ENCODE measurements at places on chromosomes 12 and 14.

DNA sequence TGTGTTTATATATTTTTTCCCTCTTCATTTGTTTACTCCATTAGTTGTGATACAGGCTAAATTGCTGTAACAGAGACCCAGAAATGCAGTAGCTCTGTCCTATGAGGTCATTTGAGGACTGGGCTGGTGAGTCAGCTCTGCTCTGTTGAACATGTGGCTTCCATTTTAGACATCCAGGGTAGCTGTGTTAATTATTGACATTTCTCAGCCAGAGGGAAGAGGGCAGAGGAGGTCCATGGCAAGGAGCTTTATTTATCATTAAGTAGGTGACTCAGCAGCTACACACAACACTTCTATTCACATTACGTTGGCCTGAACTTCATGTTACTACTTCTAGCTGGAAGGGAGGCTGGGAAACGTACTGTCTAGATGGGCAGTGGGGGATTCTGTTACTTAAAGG, 85.4 kb downstream of the PTCSC3 start:
- DNase-seq = no peak

DNA sequence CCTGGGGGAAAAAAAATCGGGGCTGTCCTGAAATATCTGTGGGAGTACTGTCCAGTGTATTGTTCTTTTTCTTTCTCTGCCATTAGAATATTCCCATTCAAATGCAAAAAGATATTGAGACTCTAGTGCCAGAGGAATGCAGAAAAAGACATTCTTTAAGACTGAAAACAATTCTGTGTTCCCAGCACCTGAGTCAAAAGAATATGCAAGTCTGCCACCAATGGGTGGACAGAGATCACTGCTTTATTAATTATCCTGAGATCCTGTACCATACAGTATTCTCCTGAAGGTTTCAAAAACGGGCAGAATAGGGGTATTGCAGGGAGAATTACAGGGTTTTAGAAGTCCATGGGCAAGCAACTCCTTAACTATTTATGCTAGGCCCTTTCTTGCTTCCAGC, 361.8 kb downstream of the C12orf50 start:
- no peak for DNase-seq

- DNase-seq = no peak
Measured at GRCh38 chr14:52883658-52884057, 67.2 kb downstream of the FERMT2 start.

- no peak for DNase-seq
Measured at GRCh38 chr12:113875691-113876090, 90.4 kb downstream of the RBM19 start.

GRCh38 chr12:50746431-50746830, 17.5 kb upstream of the ATF1 start:
- DNase-seq = no peak

GRCh38 chr12:123397400-123397799, 13.5 kb downstream of the KMT5A start:
- no peak for DNase-seq

- DNase-seq = no peak
Measured at GRCh38 chr14:102695167-102695555, 82.1 kb upstream of the TRAF3 start.

GRCh38 chr14:96108061-96108795, 69.1 kb downstream of the C14orf132 start:
- no peak for DNase-seq
